Stimulated activated CD8-positive, alpha-beta memory T cell treated with anti-CD3 and anti-CD28 coated beads, Interleukin-7, amount 100 ng/mL, for 1 hour (primary cell): ENCODE measurements at places on chromosomes 2 and 18.

GRCh38 chr2:10169581-10169980 lies 47.0 kb downstream of the RRM2 start:
- no peak for DNase-seq

DNA sequence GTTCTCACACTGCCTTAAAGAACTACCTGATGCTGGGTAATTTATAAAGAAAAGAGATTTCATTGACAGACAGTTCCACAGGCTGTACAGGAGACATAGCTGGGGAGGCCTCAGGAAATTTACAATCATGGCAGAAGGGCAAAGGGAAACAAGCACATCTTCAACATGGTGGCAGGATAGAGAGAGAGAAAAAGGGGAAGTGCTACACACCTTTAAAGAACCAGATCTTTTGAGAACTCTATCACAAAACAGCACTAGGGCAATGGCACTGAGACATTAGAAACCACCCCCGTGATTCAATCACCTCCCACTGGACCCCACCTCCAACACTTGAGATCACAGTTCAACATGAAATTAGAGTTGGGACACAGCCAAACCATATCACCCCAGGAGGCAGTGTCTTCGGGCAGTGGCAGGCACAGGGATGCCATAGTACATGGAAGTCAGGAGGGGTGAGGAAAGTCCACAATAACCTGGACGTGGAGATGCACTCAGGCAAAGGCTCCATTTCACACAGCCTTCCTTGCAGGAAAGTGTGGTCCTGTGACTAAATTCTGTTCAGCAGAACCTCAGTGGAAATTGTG lies 120.4 kb upstream of the SERPINE2 start:
- no peak for DNase-seq

- no peak for DNase-seq
Measured at GRCh38 chr2:12442476-12442847, 274.3 kb upstream of the TRIB2 start.

- DNase-seq = no peak
Measured at GRCh38 chr2:180876506-180876905, 103.9 kb upstream of the UBE2E3 start.

DNA sequence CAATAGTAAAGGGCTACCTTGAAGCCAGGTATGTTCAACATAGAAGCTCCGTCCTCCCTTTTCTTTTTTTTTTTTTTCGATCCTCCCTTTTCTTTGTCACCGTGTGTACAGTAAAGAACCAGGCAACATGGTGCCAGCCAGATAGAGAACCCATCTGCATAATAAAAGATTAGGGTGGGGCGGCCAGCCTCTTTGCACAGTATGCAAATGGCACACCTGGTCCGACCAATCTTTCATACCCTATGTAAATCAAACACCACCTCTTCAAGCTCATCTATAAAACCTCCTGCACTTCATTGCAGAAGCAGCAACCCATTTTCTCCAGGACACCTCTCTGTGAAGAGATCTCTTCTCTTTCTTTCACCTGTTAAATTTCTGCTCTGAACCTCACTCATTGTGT lies 7.3 kb upstream of the WDR33 start:
- no peak for DNase-seq

DNA sequence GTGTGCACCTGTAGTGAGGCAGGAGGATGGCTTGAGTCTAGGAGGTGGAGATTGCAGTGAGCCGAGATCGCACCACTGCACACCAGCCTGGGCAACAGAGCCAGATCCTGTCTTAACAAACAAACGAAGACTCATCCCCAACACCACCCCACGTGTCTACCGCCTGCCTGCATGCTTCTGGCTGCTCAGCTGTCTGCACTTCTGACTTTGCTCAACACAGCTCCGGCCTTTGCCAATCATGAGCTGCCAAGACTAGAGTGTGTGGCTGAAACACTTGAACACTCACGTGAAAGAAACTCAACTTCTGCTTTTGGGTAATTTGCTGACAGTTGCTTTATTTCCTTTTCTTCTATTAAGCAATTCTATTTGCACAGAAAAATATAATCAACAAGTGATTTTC lies 32.1 kb upstream of the SP3 start:
- DNase-seq = no peak

- DNase-seq = no peak
Measured at GRCh38 chr2:215604606-215605005, 168.7 kb upstream of the FN1 start.

DNA sequence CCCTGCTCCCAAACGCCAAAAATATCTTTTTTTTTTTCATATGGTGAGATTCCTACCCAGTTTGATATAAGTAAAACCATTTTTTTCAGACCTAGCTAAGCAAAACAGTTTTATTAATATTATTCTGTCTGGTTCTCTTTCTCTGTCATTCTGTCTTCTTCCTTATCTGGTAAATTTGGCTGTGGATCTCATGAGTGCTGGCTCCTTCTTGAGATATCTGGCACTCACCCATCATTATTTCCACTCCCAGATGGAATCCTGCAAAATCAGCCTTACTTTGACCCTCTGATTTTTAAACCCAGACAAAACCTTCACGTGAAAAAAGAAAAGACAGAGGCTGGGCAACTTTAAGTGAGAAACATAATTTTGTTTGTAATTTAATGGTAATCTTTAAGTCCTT lies 373.6 kb downstream of the NYAP2 start:
- DNase-seq = no peak

GRCh38 chr18:31819106-31819924 lies 58.6 kb upstream of the SLC25A52 start:
- DNase-seq = no peak

DNA sequence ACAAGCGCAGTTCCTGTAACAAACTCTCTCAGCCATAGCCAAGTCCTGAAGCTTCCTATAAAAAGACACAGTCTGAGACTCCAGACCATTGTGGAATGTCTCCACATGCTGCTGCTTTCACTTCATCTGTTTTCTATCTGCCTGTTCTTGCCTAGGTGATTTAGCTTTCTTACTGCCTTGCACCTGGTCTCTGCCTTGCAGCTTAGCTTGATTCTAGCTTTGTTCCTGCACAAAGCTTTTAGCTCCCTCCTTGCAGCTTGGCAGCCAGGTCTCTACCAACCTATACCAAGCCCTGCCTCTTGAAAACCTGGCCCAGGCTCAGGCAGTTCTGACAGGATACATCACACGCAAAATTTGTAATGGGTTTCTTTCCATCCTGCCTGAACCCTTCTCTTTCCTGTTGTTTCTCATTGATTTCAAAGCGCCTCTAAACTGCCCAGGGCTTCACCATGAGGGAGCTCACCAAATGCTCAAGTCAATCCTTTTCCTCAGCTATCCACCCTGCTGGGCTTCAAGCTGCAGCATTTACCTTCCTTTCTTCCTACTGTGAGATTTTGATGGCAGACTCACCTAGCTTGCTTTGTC lies 941.3 kb upstream of the NXPH2 start:
- no peak for DNase-seq
